Activated T-cell treated with anti-CD3 and anti-CD28 coated beads for 1 hour (primary cell): ENCODE measurements at places on chromosomes 1 and 21.

DNA sequence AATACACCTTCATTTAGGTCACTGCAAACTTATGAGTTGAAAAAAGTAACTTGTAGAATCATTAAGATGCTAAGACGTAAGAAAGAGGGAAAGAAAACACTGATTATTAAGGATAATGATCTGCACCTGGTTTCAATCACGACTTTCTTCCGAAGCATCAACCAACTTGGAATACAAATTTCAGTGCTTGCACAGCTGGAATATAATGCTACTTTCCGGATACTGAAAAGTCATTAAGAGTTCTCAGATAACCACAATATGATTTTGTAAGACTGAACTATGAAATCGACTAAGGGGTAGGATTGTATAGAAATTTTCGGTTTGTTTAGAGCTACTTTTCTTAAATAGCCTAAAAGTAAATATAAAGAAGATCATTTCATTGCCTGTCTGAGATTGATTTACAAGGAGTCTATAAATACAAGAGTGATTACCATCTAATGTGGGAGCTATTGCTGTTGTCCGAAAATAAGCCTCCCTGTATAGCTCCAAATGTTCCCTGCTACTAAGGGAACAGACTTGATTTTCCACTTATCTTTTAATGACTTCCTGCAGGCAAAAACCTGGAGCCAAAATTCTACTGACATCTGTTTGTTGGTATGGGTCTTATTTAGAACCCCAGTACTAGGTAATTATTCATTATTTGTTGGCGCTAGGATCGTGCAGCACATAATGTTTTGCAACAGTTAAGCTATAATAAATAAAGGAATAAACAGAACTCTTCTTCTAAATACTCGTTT, 673.3 kb downstream of the KCNT2 start:
- DNase-seq = no peak

DNA sequence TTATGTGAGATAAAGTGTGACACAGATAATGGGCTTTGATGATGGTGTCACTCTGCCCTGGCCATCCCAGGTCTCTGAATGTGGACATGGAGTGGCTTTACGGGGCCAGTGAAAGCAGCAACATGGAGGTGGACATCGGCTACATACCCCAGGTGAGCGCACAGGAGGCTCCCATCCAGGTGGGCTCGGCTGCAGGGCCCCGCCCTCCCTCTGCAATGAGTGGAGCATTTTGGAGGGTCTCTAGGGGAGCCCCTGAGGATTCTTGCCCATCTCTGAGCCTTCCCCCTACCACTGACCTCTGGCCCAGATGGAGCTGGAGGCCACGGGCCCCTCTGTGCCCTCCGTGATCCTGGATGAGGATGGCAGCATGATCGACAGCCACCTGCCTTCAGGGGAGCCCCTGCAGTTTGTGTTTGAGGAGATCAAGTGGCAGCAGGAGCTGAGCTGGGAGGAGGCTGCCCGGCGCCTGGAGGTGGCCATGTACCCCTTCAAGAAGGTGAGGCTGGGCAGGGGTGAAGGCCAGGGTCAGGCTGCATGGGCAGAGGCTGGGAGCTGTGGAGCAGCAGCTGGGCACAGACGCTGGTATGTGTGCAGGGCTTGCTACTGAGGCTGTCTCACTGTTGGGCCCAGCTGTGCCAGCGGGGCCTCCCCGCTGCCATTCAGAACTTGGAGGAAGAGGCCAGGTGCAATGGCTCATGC, 8.2 kb upstream of the MTFR1L start:
- DNase-seq = no peak

GRCh38 chr1:113965703-113966412, 13.4 kb upstream of the OLFML3 start:
- DNase-seq = no peak

- no peak for DNase-seq
Observed at GRCh38 chr1:236020359-236021219, 44.3 kb downstream of the NID1 start.

- no peak for DNase-seq
Observed at GRCh38 chr21:14890141-14890540, 174.7 kb downstream of the NRIP1 start.

- DNase-seq = no peak
Observed at GRCh38 chr1:201213106-201213770, 22.6 kb downstream of the IGFN1 start.

- DNase-seq = no peak
Observed at GRCh38 chr21:42677339-42678321, 24.2 kb downstream of the PDE9A start.

DNA sequence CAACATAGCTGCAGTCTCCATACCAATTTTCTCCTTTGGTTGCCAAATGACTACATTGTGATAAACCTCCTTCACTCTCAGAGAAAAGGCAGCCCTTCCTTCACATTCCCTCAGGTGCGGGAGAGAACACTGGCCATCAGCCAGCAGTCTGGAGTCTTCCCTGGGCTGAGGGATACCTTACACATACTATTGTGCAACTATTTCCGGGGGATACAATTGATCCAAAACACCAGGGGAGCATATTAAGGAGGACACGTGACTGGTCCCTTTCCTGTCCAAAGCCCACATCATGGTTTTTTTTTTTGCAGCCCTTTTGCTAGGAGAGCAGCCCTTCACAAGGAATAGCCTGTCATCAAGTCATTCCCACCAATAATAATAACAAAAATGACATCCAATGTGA, 172.1 kb upstream of the ZRANB2 start:
- no peak for DNase-seq

GRCh38 chr21:34844924-34845238, 176.1 kb downstream of the CLIC6 start:
- no peak for DNase-seq

DNA sequence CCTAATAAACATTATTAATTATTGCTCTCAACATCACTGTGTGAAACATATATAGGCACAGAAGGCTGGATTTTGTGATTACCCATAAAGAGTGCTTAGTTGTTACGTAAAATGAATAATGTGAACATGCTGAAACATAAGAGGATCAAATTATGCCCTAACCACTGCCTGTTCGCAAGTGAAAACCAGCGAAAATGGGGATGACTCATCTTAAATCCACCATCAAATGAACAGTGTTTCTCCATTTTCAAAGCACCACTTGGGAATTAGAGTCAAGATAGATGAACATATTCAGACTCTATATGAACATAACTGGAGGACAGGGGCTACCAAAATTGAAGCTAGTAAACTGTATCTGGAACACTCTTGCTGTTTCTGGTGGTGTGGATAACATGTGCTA, 386.2 kb downstream of the HHIPL2 start:
- DNase-seq = no peak

GRCh38 chr1:150479370-150479769, 7.8 kb upstream of the TARS2 start:
- DNase-seq = no peak

DNA sequence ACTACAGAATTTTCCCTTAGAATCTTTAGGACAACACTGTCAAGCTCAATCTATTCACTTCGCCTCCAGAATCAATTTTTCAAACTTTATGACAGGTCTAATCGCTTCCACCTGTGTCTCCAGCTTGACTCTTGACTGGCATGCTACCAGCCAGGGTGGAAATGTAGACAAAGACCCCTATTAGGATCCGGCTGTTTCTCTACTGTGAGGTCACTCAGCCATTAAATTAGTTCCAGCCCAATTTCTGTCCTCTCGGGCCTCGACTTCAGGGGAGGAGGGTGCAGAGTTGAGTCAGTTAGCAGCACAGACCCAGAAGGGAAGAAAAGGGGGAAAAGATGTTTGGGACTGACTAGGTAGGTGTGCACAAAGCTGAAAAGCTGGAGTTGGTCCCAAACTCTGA, 78.5 kb downstream of the HLCS start:
- DNase-seq = no peak

- DNase-seq = no peak
Observed at GRCh38 chr1:9025449-9025848, 774 bp downstream of the SLC2A7 start.

- DNase-seq = no peak
Observed at GRCh38 chr21:22120616-22121266, 1122.5 kb downstream of the NCAM2 start.

DNA sequence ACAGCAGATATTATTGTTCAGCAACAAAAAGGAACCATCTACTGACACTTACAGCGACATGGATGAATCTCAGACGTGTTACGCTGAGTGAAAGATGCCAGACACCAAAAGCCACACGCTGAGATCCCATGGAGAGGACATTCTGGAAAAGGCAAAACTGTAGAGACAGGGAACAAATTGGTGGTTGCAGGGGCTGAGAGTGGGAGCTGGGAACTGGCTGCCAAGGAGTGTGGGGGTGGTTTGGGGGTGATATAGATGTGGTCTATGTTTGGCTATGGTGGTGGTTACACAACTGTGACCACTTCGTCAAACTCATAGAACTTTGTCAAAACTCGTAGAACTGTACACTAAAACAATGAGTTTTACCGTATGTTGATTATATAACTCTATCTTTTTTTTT, 57.7 kb downstream of the RIPK4 start:
- no peak for DNase-seq

DNA sequence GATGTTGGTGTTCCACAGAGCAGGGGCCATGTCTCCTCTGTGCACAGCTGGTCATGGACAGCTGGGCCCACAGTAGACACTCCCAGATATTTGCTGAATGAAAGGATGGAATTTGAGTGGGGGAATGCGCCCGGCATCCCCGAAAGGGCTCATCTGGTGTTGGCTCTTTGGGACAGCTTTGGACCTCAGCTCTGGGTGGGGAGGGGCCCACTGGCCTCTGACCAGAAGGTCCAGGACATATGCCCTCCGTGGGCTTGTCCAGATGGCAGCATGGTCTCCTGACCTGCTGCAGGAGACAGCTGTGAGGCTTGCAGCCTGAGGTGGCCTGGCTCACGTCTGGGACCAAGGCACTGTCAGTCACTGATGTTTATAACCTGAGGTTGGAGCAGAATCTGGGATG, 160.4 kb upstream of the AJAP1 start:
- DNase-seq = no peak

- DNase-seq = no peak
Observed at GRCh38 chr1:12167493-12168429, 970 bp downstream of the TNFRSF1B start.

DNA sequence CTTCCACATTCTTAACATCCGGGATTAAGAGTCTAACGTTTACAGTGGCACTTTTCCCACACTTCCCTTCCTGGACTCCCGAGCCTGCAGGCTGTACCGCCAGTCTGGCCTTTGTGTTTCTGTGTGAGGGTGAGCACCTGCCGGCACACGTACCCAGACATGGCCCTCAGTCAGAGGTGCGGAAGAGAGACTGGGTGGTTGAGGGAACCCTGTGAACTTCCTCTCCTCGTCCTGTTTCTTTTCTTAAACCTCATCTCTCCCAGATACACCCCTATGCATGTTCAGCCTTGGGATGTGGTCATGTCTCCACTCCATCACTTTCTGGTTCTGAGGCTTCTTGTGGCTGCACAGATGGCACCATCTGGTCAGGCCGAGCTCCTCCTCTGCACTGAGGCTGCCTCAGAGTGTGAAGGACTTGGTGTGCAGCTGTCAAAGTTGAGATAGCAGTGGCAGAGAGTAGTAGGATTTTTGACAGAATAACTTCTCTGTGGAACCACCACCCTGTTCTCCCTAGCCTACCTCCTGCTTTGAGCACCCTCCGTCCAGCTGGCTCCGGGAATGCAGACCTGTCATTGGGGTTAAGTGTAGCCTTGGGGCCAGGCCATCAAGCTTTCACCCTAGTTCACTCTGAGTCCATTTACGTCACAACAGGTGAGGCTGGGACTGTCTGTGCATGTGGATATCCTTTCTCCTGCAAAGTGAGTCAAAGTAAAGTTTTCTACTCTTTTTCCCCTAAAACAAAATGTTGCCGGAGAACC, 31.4 kb downstream of the VASH2 start:
- DNase-seq = no peak

DNA sequence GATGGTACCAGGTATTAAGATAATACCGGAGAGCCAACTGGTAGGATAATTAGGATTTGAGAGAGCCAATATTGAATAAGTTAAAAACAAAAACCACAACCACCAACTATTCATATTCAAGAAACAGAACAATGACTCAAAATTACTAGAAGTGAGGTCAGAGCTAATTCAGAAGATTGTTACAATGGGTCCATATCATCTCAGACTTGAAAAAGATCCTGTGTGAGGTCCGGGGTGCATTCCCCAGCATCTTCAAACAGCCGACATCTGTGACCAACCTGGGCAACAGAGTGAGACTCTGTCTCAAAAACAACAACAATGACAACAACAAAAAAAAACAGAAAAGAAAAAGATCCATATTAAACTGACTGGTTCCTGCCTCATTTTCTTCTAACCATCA, 18.6 kb downstream of the AK2 start:
- no peak for DNase-seq

GRCh38 chr21:34793471-34793870, 124.7 kb downstream of the CLIC6 start:
- no peak for DNase-seq

DNA sequence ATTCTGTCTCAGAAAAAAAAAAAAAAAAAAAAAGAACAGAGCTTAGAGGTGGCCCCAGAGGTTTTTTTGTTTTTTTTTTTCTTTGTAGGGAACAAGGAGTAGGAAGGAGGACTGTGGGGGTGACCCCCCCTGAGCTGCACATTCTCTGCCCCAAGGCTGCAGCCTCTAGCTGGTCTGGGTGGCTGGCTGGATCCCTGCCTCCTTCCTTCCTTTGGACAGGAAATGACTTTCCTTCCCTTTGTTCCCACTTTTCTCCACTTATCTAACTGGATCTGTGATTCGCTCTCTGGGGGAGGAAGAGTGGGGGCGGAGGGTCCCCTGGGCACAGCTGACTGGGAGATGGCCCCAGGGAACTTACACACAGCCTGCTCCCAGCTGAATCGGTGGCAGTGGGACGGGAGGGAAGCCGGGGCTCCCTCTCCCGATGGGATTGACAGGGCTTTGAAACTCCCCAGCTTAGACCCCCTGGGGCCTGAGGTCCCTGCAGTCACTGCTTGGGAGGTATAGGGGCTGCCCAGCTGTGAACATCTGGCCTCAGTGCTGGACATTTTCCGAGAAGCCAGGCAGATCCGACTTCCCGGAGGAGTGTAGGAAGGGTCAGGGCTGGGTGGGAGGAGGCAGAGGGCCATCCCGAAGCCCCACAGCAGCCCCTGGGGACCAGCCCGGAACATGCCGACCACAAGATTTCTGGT, 2.1 kb downstream of the FBLIM1 start:
- DNase-seq = no peak

DNA sequence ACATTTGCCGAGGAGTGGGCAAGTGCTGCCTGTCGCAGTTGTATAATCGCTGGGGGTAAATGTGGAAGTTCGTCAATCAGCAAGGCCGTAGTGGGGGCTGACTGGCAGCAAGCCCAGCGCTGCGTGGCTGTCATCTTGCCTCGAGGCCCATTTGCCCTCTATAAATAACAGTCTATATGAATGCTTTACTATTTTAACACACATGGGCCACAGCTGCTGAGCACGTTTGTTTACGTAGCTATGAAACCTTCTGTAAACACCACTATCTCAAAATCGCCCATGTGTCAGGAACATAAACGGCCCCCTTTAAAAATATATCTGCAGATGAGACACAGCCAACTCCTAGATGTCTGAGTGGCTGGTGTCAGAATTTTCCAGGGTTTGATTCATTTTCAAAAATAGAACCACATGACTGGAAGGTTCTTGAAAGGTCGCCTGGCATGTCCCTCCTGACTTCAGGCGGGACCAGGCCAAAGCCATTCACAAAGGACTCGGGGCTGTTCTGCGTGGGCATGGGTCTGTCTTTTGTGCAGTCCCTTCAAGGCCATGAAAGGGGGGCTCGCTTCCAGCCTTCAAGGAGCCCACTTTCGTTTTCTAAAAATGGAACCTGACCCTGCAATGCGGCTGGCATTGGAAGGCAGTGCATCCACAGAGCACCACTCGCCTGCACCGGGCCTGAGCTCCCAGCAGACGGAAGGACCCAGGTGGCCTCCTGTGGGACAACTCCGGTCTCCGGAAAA, 205.5 kb downstream of the KCNJ6 start:
- DNase-seq = no peak

- no peak for DNase-seq
Observed at GRCh38 chr1:110123224-110123623, 11.0 kb downstream of the UBL4B start.
